Activated naive CD4-positive, alpha-beta T cell treated with Interleukin-2 at 50 U/mL for 16 hours (primary cell): ENCODE measurements at places on chromosomes 4 and X.
A peak's percentile ranks its signal among the peaks of the same experiment; 100 is the strongest.

DNA sequence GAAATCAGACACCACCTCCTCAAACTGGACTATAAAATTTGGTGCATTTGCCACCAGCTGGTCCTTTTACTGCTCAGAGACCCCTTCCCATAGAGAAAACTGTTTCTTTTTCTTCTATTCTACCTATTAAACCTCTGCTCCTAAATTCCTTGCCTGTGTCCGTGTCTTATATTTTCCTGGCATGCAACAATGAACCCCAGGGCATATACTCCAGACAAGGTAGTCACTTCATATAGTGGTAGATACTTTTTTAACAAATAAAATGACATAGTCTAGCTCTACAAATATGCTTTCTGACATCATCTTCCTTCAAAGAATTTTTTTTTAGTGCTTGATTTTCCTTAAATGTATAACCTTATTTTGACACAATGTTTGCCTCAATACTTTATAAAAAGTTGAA is 1402.9 kb upstream of the PABPC4L start:
- no peak for DNase-seq

- no peak for DNase-seq
These were observed 77.1 kb downstream of the SLC9A7 start for GRCh38 chrX:46681849-46682248.

GRCh38 chr4:91914176-91914804 is 389.5 kb upstream of the GRID2 start:
- no peak for DNase-seq

GRCh38 chr4:1050486-1051213 is 39.2 kb downstream of the FGFRL1 start:
- no peak for DNase-seq

DNA sequence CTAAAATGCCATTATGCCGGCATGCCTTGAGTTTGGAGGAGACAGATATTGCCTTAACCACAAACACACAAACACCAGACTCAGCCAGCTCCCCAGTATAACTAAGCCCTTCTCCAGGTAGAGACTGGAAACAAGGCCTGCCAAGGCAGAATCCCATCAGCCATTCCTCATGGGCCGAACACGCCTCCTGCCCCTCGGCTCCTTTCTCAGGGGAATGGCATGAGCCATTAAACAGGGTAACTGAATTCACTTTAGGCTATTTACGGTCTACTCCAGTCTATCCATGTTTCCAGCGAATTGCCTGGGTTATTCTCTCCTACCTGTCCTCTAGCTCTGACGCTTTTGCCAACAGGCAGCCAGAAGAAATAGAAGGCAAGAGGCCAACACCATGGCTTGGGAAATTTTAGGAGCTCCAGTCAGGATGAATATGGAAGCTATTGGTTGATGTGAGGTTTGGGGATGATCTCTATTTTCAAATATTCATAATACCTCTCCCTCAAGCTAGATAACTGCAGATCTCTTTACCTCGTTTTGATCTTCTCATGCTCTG is 4.9 kb downstream of the SEL1L3 start:
- DNase-seq, result no peak

- DNase-seq, result no peak
These were observed 552.6 kb downstream of the PPARGC1A start for GRCh38 chr4:23337292-23337691.

- DNase-seq, result no peak
These were observed 52.1 kb downstream of the HTR2C start for GRCh38 chrX:114635986-114636385.

DNA sequence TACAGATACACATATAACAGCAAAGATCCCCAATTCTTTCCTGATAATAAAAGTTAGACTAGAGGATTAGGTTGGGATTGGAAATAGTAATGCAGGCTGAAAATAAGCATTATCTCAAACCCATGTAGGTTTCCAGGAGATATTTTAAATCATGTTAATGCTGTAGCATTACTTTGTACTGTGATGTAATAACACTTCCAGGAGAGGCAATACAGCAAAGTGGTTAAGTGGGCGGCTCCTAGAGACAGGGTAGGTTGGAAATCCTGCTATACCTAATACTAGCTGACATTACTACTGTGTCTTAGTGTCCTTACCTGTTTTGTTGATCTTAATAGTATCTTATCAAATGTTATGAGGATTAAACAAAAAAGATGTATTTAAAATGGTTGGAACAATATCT is 9.6 kb downstream of the PAICS start:
- DNase-seq, result no peak

DNA sequence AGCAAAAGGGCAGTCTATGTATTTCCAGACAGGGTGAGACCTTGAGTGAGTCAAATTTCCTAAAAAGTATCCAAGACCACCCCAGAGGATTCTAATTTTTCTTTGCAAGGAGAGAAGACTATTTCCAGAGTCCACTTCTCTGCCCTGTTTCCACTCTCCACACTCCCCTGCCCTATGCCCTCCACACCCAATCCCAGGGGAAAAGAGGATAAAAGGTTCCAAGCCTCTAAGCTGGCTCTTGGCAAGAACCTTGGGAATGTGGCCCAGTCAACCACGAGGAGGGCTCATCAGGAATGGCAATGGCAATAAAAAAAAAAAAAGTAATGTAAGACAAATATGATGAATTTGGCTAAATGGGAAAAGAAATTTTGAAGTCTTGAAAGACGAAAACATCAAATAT is 65.9 kb downstream of the SRPX start:
- DNase-seq, result no peak

GRCh38 chrX:13080128-13080795 is 35.8 kb upstream of the FAM9C start:
- peak; percentile 16 for DNase-seq

DNA sequence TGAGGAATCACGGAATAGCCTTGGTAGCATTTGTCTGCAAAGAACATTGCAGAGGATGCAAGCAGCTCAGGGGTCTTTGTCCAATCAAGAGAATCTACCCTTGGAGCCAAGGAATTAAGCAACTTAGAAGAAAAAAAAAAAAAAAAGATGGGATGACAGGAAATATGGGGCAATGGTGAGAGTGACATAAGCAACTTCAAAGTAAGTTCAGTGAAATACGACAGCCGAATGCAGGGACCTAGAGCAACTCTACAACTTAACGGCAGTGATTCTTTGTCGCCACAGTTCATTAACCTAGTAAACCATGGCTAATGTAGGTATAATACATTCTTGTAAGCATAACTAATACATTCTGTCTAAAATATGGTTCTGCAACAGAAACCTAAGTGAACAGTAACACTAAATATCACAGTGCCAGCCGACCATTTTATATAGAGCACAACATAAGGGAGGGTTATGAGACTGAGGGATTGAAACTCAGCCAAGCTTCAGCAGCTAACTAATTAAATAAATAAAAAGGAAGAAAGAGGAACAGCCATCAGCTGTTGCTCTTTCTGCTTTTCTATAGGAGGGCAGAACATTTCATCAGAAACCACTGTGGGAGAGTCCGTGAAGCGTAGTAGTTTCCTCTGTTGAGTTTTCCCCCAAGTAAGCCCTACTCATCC is 74.7 kb downstream of the PPARGC1A start:
- DNase-seq, result no peak

- DNase-seq, result no peak
These were observed 8.5 kb upstream of the TMPRSS11D start for GRCh38 chr4:67892253-67892652.

DNA sequence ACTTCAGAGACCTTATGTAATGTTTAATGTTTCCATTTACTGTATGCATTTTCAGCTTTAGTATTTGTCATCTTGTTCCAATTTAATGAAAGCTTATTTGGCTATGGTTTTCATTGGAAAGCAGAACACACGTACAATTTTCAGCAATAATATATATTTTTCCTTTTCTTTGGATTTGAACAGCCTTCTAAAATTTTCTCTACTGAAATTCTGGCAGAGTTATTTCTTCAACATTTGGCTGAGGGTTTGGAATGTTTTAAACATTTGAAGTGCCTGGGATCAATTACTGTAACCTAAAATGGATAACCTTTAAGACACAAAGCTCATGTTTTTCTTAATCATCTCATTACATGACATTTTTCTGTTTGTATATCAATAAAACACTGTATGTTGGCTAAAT is 156.9 kb downstream of the TENM3 start:
- no peak for DNase-seq

DNA sequence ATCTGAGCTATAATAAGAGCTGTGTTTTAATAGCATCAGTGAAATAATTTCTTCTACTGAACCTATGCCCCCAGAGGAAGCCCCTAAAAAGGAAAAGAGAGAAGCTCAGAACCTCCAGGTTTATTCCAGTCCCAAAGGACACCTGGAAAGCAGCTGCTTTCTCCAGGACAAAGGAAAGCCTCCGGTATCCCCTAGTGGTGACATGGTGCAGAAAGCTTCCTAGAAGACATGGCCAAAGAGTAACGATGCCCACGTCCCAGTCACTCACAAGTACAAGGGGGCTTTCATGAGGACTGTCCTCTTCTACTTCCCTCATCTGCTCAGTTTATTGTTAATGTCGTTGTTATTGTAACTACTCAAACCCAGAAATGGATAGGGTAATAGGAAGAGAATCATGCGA is 343.9 kb downstream of the UNC5C start:
- DNase-seq, result no peak

- DNase-seq, result no peak
These were observed 282.0 kb downstream of the ARHGAP24 start for GRCh38 chr4:85756938-85757337.

DNA sequence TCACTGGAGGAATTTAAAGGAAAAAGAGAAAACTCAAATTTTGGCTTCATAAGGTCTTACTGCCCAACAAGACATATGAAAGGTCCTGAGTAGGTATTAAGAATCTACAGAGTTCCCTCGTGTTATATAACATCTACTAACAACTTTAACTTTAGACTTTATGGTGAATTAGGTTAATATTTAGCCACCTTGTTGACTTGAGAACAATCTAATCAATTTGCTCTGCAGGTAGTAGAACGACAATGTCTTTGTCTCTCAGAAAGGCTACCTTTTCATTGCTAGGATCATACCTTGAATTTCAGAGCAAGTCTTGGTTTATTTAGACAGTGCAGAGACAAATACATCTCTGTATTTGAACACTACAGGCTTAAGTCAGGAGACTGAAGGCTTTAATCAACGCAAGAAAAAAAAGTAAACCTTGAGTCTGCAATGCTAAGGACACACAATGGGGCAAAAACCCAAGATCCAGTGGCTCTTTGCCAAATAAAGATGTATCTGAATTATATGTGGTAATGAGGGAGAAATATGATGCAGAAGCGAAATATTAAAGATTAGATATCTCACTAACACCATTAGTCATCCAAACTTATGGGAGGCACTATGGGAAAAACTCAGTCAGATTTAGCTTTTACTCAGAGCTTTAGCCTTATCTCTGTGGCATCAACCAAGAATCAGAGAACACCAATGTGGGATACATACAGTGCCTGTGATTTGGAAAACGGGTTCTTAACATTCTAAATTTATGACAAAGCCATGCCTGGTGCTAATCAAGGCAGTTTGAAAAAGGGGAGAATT is 93.6 kb upstream of the FTHL17 start:
- DNase-seq, result no peak

DNA sequence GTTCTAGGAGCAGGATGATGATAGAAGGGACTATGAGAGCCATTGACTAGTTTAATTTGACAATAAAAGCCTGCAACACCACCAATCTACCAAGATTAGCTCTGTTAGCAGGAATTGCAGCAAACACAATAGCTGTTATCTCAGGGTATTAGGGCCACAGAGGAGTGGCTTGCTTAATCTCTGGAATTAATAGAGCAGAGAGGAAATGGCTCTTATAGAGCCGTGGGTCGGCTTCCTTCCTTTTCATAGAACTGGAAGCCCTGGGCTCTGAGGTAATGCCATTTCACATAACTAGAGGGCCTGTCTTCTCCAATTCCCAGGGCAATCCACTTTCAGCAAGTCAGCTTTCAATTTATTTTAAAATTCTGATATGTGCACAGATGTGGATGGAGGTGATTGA is 83.0 kb downstream of the MAMLD1 start:
- DNase-seq, result no peak

DNA sequence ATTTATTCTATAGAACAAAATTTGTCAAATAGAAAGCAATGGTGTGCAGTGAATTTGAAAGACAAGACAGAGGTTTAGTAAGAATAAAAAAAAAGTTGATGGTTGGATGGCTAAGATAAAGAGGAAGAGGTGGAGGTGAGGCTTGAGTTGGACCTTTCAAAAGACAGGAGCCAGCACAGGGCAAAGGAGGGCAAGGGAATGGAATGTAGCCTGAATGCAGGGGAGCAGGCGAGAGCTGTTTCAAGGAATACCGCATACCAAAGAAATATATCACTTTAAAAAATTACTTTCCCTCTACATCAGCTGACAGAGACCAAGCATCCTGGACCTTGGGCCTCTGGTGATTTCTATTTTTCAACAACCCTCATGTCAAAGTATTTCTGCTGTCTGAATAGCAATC is 38.0 kb upstream of the CXXC4 start:
- no peak for DNase-seq
